ENCODE measurements at places on chromosomes 2 and 18. TPM values are rescaled to one million over a fixed set of nuclear protein-coding genes. Genes with fewer than 3 reads are reported as not detected.

Gene TMEM247
- not detected for total RNA-seq

Gene TBR1
- total RNA-seq, result 0.05 TPM

Gene CRYGD
- not detected for total RNA-seq

Gene ICA1L
- total RNA-seq, result 1.3 TPM

Gene PLCL1
- not detected for total RNA-seq
